ENCODE measurements at places on chromosomes 2 and 18. TPM values are rescaled to one million over a fixed set of nuclear protein-coding genes. Genes with fewer than 3 reads are reported as not detected.

APOB gene
- not detected for total RNA-seq

EMILIN1 gene
- 0.78 TPM for total RNA-seq

PDCL3 gene
- total RNA-seq: 40.4 TPM

TTN gene
- total RNA-seq: 2.1 TPM

CD8A gene
- total RNA-seq: 4.1 TPM

RAX gene
- not detected for total RNA-seq

ITPRIPL1 gene
- 43.7 TPM for total RNA-seq

NRP2 gene
- 1.4 TPM for total RNA-seq

ANKRD36C gene
- total RNA-seq: 67.6 TPM

C2orf80 gene
- not detected for total RNA-seq

COL4A3 gene
- total RNA-seq: not detected

MSTN gene
- total RNA-seq: not detected

IL1B gene
- total RNA-seq: not detected

SAG gene
- total RNA-seq: not detected

WDR54 gene
- total RNA-seq: 102 TPM

SYT4 gene
- total RNA-seq: not detected

UGT1A3 gene
- total RNA-seq: not detected

ANKRD36B gene
- total RNA-seq: 46.7 TPM

FSHR gene
- not detected for total RNA-seq

GKN1 gene
- not detected for total RNA-seq

EMILIN2 gene
- total RNA-seq: 21.4 TPM

PMAIP1 gene
- total RNA-seq: 37.7 TPM

ABI2 gene
- 32.3 TPM for total RNA-seq

Data from activated CD4-positive, alpha-beta memory T cell treated with anti-CD3 and anti-CD28 coated beads, Interleukin-2, amount 10 ng/mL, durations not matched to agents 7 days and 5 days (primary cell).